ENCODE measurements at places on chromosomes 2 and 18.

DNA sequence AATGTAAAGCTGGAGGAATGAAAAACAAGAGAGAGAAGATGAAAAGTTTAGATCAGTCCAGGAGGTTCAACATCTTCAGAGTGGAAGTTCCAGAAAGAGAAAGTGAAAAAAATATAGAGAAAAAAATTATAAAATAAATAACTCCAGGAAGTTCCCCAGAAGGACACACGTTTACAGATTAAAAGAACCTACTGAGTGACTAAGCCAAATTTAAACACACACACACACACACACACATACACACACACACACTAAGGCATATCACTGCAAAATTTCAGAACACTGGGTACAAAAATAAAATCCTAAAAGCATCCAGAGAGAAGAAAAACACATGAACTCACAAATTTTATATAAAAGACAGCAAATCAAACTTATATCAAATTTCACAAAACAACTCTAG is 85.9 kb upstream of the PMAIP1 start:
- DNase-seq: no peak

GRCh38 chr2:120791962-120792297 is 56.3 kb downstream of the GLI2 start:
- DNase-seq: no peak

DNA sequence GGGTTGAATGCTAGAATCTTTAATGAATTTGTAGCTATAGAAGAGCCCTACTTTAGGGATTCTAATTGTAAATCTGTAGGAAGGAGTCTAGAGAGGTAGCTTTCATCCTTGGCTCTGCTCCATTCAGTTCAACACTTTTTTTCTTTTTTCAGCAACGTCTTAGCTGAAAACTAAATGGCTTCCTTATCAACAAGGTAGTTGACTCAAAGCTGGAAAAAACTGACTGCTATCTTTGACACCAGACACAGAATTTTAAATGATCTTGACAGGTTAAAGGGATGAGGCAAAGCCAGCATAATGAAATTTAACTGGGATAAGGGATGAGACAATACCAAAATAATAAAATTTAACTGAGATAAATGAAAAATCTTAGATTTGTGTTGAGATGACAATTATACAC is 54.9 kb downstream of the TMEFF2 start:
- no peak for DNase-seq

DNA sequence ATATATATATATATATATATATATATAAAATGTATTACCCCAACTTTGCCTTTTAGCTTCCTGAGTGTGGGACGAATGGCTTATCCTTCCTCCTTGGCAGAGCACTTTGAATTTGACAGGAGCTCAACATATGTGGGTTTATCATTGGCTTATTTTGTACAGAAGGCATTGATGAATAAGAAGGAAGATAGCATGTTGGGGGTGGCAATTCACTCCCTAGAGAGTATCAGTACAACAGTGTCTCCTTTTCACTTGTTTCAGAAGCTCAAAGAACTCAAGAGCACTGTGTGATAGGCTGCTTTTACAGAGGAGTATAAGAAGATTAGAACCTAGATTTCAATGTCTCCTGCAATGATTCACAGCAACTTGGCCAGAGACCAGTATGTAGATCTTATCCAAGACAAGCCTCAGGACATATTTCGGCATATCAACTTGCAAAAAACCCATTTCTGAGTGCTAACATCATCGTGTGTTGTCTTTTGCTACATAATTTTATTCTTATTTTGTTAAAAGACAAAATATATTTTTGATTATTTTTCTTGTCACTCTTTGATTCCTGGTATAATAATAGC is 345.8 kb downstream of the SOCS6 start:
- DNase-seq: no peak

GRCh38 chr2:229445501-229446211 is 174.6 kb upstream of the PID1 start:
- no peak for DNase-seq

DNA sequence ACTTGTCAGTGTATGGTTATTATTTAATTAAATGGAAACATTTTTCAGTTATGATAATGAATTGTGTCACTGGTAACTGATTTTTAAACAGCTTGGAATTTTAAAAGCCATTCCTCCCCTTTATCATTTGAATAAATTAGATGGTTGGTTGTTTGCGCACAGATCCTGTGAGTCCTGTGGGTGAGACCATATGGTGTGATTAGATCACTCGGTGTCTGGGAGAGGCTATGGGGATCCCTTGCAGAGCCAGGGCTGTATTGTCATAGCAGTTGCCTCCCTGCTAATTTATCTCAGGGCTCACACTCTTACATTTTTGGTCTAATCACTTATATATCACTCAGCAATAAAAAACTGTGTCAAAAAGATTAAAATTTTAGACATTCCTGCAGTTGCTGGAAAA is 133.5 kb downstream of the ASXL3 start:
- DNase-seq: no peak

- no peak for DNase-seq
Measured at GRCh38 chr2:66984864-66985263, 412.3 kb upstream of the ETAA1 start.

GRCh38 chr2:74205596-74205995 is 7.2 kb downstream of the MTHFD2 start:
- peak; percentile 56 for DNase-seq

- DNase-seq: no peak
Measured at GRCh38 chr2:40396124-40396523, 55.8 kb downstream of the SLC8A1 start.

DNA sequence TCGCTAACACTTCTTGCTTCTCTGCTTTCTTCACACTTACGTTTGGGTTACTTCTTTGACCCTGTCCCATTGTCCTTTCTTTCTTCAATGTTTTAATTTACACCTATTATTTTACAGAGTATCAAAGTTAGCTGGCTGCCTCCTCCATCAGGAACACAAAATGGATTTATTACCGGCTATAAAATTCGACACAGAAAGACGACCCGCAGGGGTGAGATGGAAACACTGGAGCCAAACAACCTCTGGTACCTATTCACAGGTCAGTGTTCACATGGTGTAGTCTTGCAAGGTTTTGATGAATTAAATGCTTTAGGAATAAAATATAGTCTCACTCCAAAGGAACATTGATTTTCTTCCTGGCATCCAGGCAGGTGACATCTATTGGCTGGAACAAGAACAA is 919.0 kb downstream of the MBD2 start:
- no peak for DNase-seq

DNA sequence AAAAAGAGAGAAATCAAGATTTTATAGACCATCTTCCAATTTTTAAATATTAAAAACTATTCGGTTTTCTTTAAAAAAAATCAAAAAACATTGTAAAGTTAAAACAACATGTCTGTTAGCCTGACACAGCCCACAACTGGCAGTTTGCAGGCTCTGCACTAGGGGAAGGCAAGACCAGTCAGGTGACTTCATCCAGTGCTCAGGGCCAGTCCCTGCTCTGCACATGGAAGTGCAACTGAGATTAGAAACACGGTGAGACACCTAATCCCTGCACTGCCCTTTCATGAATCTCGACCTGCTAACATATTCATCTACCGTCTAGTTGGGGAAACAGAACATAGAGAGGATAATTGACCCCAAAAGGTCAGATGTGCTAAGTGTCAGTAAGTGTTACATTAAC is 135.2 kb downstream of the BARD1 start:
- DNase-seq: no peak

- no peak for DNase-seq
Measured at GRCh38 chr2:170221317-170222288, 43.7 kb downstream of the MYO3B start.

DNA sequence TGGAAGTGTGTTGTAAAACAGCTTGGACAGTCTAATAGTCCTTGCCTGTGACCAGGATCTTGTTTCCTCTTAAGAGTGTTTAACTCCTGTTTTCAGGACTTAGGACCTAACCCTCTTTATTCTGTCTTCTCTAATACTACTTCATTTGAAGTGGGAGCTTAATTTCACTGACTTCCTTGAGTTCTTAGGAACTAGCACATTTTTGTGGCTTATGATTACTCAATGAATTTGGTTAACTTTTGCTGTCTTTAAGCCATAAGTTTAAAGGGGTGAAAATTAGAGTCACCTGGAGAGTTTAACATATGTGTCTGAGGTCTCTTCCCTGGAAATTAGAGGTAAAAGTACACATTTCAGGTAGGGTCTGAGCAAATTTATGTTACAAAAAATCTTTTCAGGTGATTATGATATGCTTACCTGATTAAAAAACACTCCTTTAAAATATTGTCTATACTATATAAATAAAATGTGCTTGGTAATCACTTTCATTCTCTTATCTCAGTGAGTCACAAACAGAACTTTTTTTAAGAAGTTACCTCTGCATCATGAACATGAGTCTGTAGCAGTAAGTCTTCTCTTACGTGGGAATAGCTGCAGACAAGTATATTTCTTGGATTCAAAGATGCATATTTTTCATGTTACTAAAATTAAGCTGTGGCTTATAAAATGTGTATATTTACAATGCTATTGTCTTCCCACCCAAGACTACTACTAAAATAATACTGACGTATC is 52.7 kb downstream of the ATP9B start:
- DNase-seq: no peak

- no peak for DNase-seq
Measured at GRCh38 chr2:4110273-4110672, 406.9 kb downstream of the DCDC2C start.

DNA sequence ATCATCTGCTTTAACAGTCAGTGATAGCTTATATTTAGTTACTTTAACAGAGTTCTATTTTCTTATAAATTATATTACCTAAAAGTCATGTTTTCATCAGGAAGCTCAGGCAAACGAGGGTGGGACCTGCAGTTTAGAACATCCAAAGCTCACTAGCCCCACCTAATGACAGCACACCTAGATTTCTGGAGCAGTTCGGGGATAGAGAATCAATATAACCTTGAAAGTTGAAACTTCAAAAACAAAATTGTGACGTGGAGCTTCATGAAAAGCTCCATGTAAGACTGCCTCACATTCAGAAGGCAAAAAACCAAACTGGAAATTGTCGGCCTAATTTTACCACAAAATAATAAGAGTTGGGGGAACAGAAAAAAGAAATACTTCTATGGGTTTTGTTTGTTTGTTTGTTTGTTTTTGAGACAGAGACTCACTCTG is 185.9 kb upstream of the CCDC150 start:
- DNase-seq: peak; percentile 58

GRCh38 chr2:24743924-24744323 is 49.3 kb downstream of the PTRHD1 start:
- DNase-seq: no peak

GRCh38 chr2:177783091-177783490 is 289.5 kb downstream of the PDE11A start:
- DNase-seq: no peak

DNA sequence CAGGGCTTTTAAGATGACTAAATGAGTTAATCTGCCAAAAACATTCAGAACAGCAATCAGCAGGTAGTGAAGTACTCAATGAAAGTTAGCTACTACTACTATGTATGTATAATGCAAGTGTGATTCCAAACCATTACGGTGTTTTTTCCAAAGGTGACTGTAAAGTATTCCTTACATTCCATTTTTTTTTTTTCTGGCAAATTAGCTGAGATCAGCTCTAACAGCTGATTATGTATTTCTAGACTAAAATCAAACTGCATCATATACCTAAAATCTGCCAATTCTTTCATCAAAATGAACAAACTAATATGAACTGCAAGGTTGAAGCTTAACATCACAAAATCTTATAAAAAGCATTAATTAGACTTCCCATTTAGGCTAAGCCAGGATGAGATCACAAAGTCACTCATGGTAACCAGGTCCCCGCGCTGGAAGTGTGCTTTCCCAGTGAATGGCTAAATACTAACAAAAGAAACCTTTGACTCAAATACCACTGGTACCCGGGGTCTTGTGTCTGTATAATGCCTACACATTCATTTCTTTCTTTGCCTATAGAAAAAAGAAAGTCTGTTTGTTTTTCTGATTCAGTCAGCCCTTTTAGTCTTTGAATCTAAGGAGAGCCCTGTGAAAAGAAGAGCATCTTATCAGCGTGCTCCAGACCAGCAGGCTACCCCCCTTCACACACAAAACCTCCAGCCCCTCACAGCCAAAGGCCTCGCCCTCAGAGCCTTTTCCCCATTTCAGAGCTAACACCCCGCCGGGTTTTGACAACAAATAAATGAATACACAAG is 88.3 kb downstream of the RBMS1 start:
- no peak for DNase-seq

GRCh38 chr18:7089369-7089768 is 28.2 kb downstream of the LAMA1 start:
- DNase-seq: no peak

DNA sequence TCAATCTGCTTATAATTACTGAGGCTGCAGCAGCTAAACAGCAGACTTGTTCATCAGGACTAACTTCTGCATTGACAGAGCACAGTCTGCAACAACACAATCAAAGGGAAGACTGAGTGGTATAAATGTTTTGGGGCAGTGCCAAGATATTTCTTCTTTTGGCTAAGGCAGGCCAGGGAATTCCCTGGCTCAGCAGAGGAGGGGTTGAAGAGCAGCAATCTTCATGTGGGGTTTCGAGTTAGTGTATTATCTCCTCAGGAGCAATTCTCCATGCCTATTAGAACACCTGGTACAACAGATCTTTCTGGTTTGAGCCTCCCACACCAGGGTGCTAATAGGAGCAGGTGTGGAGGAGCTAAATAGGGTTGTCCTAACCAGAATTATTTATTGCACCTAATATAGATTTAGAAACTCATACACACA is 103.0 kb upstream of the STK17B start:
- no peak for DNase-seq

DNA sequence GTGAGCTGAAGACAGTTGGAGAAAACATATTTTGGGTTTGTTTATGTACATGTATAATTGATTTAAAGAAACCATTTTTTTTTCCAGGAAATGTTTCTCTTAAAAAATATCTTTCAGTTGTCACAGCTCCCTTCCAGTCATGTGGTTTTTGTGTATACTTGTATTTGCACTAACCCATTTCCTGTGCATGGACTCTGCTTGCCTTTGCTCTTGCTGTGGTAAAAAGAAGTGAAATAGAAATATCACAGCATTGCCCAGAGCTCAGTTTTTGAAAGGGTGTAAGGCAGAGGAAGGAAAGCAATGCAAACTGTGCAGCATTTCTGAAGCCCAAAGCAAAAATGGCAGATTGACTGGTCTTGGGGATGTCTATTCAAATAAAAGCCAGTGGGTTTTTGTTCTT is 10.4 kb upstream of the DOCK10 start:
- peak; percentile 24 for DNase-seq

- no peak for DNase-seq
Measured at GRCh38 chr2:66872986-66873754, 438.2 kb downstream of the MEIS1 start.

DNA sequence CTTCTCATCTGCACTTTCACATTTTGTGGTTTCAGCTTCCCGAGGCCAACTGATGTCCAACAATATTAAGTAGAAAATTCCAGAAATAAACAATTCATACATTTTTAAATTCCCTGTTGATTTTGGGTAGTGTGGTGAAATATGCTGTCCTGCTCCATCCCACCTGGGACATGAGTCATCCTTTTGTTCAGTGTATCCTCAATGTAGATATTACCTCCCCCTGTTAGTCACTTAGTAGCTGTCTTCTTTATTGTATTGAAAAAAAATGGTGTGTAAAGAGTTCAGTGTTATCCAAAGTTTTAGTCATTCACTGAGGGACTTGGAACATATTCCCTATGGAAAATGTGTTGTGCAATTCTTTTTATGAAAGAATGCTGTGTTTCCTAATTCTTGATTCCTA is 348.1 kb downstream of the SOCS6 start:
- DNase-seq: no peak

Measured in activated CD4-positive, alpha-beta T cell treated with anti-CD3 and anti-CD28 coated beads for 36 hours (primary cell).